ENCODE measurements at places on chromosomes 11 and 22.

DNA sequence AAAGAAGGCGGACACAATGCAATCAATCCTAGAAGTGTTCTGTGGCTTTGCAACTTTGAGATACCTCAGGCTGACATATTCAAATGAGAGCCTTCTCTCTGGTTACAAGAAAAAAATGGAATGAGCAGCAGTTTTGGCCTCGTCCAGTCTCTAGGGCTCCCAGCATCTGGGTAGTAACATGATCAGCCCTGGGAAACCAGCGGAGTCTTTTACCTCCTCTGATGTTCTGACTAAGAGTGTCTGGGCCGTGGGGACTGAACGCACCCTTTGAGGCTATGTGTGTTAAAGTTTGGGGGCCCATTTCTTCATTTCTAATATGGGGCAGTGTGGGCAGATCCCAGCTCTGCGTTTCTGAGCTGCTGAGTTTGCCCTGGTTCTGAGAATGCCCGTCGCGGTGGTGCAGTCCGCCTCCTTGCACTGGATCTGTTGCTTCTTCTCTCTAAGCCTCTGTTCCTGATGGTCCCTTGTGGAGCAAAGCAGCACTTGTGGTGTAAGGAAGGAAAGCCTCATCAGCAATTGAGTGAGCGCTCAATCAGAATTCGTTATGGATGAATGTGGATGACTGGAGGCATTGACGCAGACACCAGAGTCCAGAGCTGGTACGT lies 8.1 kb downstream of the PARVB start:
- no peak for DNase-seq

GRCh38 chr11:12199231-12199948 lies 89.0 kb downstream of the MICAL2 start:
- no peak for DNase-seq

GRCh38 chr11:8786933-8787332 lies 104.3 kb downstream of the RPL27A start:
- DNase-seq = peak; percentile 46

- no peak for DNase-seq
These were observed 122.6 kb downstream of the ABTB2 start for GRCh38 chr11:34235189-34235588.

DNA sequence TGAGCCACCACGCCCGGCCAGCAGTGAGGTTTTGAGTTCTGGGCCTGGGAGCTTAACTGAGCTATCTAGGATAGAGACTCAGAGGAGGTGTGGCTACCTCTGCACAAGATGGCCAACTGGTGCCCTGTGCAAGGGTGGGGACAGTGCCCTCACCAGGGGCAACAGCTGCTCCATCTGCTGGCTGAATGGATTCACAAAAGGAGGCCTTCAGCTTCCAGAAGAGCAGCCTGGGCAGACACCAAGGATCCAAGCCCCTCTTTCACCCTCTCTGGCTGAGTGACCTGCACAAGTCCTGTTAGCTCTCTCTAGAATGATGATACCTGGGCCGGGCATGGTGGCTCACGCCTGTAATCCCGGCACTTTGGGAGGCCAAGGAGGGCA lies 33.5 kb upstream of the BAIAP2L2 start:
- no peak for DNase-seq

GRCh38 chr11:78742430-78742829 lies 167.8 kb upstream of the NARS2 start:
- no peak for DNase-seq

GRCh38 chr11:40722179-40722795 lies 737.2 kb downstream of the LRRC4C start:
- DNase-seq = no peak

- DNase-seq = no peak
These were observed 17.6 kb downstream of the FDX1 start for GRCh38 chr11:110447343-110447742.

GRCh38 chr22:39745789-39746188 lies 147.8 kb downstream of the ENTHD1 start:
- DNase-seq = no peak

DNA sequence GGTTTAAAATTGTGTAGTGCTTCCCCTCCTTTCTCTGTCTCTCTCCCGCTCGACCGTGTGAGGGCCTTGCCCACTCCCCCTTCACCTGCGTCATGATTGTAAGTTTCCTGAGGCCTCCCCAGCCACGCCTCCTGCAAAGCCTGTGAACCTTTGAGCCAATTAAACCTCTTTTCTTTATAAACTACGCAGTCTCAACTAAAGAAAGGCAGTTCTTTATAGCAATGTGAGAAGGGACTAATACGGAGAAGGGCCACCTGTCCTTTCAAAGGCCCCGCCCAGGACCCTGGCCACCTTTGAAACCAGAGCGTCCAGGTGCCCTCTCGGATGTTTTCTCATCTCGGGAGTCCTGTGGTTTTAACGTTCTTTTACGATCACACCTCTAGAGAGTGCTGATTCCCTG lies 741.5 kb downstream of the BRD1 start:
- DNase-seq = no peak

DNA sequence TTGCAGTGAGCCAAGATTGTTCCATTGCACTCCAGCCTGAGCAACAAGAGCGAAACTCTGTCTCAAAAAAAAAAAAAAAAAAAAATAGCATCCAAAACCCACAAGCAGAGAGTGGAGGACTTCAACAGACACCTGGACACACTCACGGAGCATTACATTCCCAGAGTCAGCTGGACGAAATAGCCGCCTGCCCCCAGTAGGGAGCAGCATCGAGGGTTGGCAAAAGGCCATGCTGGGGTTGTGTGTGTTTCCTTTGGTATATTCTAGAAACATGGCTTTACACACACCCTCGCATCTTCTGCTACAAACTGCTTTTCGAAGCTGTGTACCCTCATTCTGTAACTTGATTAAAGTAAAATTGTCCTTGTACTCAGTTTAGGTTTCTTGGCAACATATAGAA lies 5.3 kb downstream of the ADA2 start:
- DNase-seq = peak; percentile 17

Measured in skin of body (tissue), 3 donors.